ENCODE measurements at places on chromosomes 1 and 21.
A peak's percentile ranks its signal among the peaks of the same experiment; 100 is the strongest.

- no peak for DNase-seq
Measured at GRCh38 chr1:161499099-161500039, 5.9 kb upstream of the FCGR2A start.

GRCh38 chr1:183991348-183991747, 46.2 kb downstream of the COLGALT2 start:
- DNase-seq: no peak

GRCh38 chr1:3221112-3222041, 152.4 kb downstream of the PRDM16 start:
- no peak for DNase-seq

GRCh38 chr1:118317842-118318614, 133.0 kb upstream of the SPAG17 start:
- DNase-seq: peak; percentile 76

GRCh38 chr1:1858382-1859086, 32.4 kb downstream of the GNB1 start:
- peak; percentile 86 for DNase-seq

DNA sequence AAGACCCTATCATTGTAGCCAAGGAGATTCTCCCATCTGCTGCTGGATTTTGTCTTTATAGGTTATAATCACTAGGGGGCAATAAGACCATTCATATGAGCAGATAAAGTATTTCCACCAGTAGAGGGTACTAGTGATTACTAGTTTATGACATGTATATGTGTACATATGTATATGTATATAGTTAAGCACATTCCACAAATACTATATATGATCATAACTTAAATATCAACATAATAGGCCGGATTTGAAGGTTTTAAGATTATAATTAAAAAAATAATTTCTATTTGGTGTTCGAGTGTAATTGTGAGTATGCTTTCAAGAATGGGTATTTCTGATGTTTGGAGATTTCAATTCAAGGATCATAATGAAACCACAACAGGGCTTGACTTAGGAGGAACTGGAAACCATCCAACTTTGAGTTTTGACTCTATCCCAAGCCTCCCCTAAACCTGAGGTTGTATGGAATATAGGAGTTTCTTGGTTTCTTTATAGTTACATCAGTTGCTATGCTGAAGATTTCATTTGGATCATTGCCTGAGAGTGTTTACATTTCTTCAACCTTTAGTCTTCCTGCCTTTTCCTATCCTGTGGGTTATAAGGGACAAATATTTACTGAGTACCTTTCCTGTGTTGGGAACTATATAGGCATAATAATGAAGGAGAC, 16.9 kb downstream of the TCEANC2 start:
- DNase-seq: peak; percentile 73

DNA sequence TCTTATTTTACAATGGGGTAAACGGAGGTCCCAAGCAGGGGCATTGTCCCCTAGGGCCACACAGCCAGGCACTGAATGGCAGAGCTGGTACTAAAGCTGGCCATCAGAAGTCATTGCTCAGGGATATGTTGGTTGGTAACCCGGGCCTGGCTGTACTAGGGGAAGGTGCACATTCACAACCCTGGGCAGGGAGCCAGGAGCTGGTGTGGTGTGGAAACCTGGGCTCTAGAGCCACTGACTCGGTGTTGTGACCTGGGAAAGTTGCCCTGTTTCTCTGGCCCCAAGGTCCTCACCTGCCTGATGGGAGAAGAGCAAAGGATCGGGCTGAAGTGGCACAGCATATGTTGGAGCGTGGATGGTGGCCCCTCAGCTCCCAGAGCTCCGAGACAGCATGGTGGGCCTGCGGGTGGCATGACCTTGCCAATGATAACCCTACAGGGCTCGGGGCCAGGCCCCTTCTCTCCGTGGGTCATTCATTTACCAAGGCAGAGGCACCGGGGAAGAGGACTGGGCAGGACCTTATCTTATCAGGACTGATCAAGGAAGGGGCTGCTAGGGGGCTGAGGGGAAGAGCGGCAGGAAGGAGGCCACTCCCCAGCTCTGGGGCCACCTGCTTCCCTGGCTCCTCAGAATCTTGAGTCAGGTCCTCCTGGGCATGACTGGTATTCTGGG, 274.1 kb downstream of the TRABD2B start:
- no peak for DNase-seq
